ENCODE measurements at places on chromosomes 5 and 9.

DNA sequence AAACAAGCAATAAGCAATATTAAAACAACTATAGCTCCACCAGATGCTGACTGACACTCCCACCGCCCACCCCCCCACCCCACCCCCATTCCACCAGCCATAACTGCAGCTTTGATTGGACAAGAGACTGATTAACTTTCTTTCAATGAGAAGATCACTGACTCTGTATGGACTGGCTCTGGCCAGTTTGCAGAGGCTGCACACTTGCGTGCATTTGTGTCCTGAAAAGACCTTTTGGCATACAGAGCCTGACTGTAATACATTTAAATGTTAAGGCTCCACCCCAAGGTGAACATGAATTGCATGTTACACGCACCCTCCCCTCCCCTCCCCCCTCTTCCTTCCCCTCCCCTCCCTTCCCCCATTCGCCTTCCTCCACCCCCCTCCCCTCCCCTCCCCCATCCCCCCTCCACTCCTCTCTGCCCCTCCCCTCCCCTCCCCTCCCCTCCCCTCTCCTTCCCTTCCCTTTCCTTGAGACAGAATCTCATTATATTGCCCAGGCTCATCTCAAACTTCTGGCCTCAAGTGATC is 31.1 kb downstream of the FGD3 start:
- DNase-seq: no peak

DNA sequence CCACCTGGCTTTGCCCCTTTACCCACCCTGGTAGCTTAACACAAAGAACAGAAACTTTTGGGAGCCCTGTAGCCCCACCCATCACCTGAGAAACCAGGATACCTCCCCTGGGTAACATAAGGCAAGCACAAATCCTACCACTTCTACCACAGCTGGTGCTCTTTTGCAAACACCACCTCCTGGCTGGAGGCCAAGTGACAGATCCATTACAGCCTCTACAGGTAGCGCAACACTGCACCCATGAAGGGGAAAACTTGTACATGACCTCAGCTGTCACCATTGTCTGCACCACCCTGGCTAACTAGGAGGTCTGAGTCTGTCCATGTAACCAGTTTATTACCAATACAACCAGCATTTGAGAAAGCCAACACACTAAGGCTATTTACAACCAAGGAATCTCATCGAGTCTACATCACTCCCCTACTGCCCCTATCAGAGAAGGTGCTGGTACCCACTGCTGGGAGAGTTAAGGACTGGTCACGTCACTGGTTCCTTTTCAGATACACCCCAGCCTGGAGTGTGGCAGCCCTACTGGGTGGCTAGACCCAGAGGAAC is 128.6 kb downstream of the PJA2 start:
- no peak for DNase-seq

DNA sequence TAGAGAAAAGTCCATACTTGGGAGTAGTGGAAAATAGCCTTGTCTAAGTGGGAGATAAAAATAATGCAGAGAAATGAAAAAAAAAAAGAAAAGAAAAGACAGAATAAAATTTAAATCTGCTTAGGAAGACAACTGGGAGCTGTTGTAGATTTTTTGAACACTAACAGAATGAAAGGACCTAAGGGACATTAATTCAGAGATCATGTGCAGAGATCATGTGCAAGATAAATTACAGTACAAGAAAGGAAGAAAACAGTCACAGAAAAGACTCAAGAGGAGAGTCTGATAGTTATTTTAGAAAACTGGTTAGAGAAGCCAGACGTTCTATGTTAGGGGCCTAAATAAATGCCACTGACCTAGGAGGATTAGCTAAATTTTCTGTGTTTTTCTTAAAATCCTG is 1226.8 kb upstream of the NUDT12 start:
- no peak for DNase-seq

DNA sequence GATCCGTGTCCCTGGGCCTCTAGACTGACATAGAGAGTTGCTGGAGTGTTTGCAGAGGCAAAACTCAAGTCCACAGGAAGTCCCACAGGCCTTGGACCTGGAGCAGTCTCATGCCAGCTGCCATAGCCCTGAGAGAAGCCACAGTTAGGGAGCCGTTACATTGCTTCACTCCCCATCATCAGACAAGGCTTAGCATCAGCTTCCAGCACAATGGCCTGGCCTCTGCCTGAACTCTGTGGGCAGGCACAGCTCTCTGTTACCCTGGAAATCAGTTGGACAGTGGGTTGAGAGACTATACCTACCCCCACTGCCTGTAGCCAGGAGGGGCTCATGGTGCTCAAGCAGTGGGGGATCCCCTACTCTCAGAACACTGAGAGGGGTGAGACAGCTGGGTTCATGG is 16.2 kb upstream of the C9orf72 start:
- no peak for DNase-seq

GRCh38 chr9:81964218-81965171 is 21.2 kb downstream of the SPATA31D3 start:
- no peak for DNase-seq

DNA sequence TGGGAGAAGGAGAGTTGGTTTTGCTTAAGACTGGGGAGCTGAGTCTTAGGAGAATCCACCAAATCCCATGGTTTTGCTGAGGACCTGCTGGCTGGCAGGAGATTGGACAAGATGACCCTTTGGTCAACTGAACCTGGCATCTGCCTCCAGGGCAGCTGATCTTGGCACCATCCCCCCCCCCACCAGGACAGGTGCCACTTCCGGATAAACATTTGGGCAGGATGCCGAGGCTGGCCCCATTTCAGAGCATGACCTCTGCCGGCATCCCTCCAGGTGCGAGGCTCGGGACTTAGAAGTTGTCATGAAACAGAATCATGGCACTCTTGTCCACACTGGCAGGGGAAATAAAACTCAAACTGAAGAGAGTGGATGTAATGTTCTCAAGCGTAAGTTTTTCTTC is 165.6 kb downstream of the MACROH2A1 start:
- DNase-seq: no peak

All from activated naive CD4-positive, alpha-beta T cell treated with anti-CD3 and anti-CD28 coated beads, Interleukin-2, amount 50 U/mL, for 72 hours (primary cell).